Cortex of kidney (tissue), 1 donor: ENCODE measurements at places on chromosomes 16 and 17.

- no peak for DNase-seq
Measured at GRCh38 chr17:76930107-76930506, 61.9 kb downstream of the MGAT5B start.

DNA sequence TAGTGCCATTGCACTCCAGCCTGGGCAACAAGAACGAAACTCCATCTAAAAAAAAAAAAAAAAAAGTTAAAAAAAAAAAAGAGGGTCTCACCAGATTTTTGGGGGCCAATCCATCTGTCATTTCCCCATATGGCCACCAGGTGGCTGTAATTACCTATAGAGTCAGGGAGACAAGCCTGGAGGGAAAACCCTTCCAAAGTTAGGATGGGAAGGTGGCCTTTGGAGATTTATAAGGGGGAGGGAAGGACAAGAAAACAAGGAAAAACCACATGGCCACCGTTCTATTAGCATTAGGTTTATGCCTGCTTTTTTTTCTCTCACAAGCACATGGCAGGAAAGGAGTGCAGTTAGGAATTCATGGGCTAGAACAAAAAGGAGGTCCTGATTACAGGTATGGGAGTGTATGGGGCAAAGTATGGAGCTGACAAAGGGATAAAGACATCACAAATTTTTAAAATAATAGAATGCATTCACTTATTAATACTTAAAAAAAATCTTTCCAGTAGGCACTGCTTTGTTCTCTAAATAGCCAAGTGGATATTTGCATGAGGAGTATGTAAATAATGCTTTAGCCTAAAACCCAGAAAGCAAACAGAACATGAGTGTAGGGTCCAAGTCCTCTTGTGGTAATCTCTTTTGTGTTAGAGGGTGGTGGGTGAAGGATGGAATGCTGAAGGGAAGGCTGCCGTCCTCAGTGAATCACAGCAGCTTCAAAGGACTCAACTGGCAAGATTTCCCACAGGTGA, 5.1 kb downstream of the CYB5D1 start:
- no peak for DNase-seq

GRCh38 chr17:64219571-64219970, 43.5 kb downstream of the TEX2 start:
- no peak for DNase-seq

GRCh38 chr17:3658784-3659449, 9.5 kb downstream of the TAX1BP3 start:
- no peak for DNase-seq

DNA sequence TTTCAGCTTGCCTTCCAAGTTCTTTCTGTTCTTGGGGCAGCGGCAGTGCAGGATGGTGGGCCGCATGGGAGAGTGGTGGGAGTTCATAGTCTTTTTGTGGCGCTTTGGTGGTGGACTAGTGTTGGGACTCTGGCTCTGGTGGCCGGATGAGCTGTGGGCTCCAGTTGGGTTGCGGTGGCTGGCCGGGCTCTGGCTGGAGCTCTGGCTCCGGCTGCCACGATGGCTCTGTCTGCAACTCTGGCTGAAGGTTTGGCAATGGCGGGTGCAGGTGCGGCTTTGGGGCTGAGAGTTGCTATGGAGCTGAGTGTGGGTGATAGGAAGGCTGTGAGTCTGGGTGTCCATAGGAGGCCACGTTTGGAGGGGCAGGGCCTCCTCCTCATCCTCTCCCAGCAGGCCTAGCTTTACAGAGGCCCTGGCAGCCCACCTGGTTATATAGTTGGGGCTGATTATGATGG, at the start of gene TNP2:
TSS of gene TNP2 (minus strand) at position 405 of the 455 bp plus-strand sequence. CDS start at position 342, 63 bp downstream.
- DNase-seq, result no peak

- no peak for DNase-seq
Measured at GRCh38 chr17:80614332-80615047, 69.9 kb downstream of the RPTOR start.

- no peak for DNase-seq
Measured at GRCh38 chr16:354971-355461, 2.5 kb upstream of the AXIN1 start.

GRCh38 chr17:43720311-43721060, 38.1 kb downstream of the SOST start:
- no peak for DNase-seq

DNA sequence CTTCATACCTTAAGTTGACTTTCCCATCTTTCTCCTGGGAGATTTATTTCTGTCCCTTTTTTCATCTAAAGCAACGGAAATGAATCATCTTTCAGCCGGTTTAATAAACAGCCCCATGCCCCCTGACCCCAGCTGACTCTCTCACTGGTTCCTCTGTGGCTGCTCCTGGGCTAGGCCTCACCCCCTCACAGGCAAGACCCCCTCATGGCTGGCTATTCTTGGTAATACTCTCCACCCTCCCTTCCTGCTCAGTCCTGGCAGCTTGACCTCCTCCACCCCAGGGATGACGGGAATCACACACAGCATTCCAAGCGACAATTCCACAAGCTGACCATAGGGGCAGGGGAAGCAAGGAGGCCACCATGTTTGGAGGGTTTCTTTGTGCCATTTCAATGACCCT, 1.5 kb upstream of the ADAP2 start:
- no peak for DNase-seq

DNA sequence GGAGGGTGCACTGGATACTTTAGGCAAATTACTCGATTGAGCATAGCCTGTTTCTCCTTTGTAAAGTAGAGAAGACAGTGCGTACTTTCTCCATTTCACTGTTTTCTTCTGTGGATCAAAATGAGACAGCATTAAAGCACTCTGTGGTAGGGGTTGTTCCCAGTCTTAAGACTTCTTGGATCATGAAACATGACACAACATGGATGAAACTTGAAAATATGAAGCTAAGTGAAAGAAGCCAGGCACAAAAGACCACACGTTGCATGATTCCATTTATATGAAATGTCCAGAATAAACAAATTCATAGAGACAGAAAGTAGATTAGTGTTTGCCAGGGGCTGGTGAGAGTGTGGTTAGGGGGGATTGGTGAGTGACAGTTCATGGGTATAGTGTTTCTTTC, 61.8 kb upstream of the MED9 start:
- no peak for DNase-seq

DNA sequence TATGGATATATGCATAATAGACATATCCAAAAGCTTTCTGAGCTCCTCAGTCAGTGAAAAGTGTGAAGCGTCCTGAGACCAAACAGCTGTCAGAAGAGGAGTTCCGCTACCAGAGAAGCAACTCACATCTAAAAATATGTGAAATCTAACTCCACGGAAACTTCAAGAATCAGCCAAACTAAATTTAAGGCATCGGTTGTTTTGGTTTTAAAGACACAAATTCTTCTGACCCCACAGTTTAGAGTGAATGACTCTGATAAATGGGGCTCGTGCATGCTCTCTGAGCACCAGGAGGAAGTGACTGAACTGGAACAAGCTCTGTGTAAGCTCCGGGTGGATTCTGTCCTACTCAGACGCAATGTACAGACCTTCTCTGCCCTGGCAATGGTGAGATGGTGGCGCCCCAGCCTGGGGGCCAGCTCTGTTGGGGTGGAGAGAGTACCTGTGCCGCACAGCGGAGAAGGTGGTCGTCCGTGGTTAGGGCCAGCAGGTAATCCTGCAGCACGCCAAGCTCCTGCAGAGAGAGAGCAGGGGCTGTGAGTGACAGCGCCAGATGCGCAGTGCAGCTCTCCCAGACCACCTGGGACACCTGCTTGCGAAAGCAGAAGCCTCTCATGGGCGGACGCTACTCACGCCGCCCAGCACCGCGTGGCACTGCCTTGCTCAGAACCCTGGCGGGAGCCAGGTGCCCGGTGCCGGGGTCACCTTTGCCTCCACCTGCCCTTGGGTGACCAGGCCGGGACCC, 44.4 kb upstream of the ATP2A3 start:
- no peak for DNase-seq

- DNase-seq, result no peak
Measured at GRCh38 chr17:49793309-49793708, 4.8 kb downstream of the KAT7 start.

- DNase-seq, result no peak
Measured at GRCh38 chr17:72602517-72603419, 481.9 kb downstream of the SOX9 start.

DNA sequence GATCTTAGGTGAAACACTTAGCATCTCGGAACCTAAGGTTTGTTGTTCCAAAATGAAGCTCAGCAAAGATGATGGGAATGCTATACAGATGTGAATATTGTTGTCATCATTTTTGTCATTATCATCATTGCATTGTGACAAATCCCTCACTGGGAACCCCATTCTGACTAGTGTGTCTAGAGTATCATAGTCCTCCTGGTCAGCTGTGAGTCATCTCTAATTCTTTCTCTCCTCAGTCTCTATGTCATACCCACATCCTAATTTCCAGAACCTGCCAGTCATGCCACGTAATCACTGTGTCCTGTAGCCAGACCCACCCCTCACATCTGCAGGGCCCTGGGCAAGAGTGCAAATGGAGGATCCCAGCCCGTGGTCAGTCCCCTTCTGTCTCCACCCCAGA, 60.5 kb upstream of the CLEC3A start:
- no peak for DNase-seq
